ENCODE measurements at places on chromosomes 1 and 21.

- DNase-seq: no peak
Observed at GRCh38 chr1:198088360-198089071, 68.3 kb upstream of the NEK7 start.

GRCh38 chr21:32278103-32278502 is 746 bp downstream of the MIS18A start:
- DNase-seq: no peak

DNA sequence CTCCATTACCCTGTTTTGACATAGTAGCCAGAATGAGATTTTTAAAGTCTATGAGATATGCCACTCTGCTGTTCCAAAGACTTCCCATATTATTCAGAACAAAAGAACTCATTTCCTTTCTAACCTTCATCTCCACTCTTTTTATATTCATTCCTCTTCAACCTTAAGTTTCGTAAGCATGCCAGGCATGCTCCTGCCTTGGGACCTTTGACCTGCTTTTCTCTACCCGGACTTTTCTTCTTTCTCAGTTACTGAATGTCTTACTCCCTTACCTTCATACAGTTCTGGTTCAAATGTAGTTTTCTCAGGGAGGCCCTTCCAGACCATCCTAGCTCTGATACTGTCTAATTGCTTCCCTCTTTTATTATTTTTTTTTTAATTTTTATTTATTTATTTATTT is 81.1 kb downstream of the TNNI3K start:
- DNase-seq: no peak

- DNase-seq: no peak
Observed at GRCh38 chr1:230109895-230110667, 43.0 kb downstream of the GALNT2 start.

DNA sequence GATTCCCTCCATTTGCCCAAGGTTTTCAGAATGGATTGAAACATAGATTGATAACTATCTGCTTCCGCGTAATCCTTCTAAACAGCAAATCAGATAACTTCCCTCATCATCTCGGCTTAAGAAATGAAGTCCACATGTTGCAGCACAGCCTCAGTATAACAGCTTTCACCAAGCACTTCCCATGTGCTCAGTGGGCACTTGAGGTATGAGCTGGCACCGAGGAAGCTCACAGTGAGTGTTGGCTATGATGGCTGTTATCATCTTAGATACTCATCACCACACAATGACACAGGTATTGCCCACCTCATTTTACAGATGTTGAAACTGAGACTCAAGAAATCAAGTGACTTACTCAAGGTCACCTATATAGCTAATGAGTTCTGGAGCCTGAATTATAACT is 43.2 kb downstream of the RCSD1 start:
- no peak for DNase-seq

GRCh38 chr1:229207916-229208315 is 63.0 kb upstream of the RAB4A start:
- DNase-seq: no peak

DNA sequence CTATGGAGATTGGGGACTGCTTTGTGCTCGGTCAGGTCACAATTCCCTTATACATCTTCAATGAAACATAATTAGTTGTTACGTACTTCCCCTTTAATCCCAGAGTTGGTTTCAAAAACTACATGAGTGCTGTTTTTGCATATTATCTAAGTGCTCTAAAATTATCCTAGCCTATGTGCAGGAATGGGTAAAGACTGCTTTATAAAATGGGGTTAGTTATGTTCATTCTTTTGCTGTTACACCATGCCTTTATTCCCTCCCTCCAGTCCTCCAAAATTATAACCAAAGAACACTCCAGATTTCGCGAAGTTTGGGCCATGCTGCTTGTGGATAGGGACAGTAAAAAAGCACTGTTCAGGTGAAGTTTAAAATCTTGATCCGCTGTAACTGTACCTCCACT is 173.9 kb upstream of the SNX7 start:
- no peak for DNase-seq

- DNase-seq: no peak
Observed at GRCh38 chr1:17001760-17002523, 9.8 kb downstream of the ATP13A2 start.

- peak; percentile 80 for DNase-seq
Observed at GRCh38 chr1:229430761-229431283, 3.1 kb downstream of the ACTA1 start.

Data from right forelimb (tissue), 1 donor.